Stimulated activated CD8-positive, alpha-beta memory T cell treated with anti-CD3 and anti-CD28 coated beads, Interleukin-15, amount 100 ng/mL, for 1 hour (primary cell): ENCODE measurements at places on chromosomes 2 and 18.
A peak's percentile ranks its signal among the peaks of the same experiment; 100 is the strongest.

DNA sequence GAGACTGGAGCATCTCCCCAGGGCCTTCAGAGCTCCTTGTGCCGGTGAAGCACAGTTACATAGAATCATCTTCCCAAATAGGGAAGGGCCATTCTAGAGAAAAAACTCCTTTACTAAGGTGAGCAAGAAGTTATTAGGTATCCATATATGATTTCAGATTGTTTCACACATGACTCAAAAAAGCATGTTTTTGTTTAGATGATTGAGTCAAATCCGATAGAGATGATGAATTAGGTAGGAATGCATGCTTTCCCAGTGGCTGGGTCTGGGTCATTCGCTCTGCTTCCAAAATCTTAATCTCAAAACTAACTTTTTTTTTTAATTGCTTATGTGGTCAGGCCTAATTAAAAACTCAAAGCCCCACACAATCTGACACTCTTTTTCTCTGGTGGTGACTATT lies 3.8 kb downstream of the NT5C1B start:
- no peak for DNase-seq

DNA sequence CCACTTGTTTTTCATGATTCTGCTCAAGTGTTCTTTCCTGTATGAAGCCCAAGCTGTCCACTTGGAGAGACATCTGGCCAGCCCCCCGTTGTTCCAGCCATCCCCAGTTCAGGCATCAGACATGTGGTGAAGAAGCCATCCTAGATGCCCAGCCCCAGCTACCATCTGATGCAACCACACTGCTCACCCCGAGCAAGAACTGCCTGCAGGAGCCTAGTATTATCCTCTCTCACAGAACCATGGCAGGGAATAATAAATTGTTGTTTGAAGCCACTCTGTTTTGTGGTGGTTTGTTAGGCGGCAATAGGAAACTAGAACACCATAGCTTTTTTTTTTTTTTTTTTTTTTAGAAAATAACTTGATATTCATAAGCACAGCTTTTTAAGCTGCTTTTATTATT lies 19.5 kb upstream of the DARS1 start:
- no peak for DNase-seq

GRCh38 chr2:60544062-60544461 lies 9.4 kb downstream of the BCL11A start:
- DNase-seq = no peak

DNA sequence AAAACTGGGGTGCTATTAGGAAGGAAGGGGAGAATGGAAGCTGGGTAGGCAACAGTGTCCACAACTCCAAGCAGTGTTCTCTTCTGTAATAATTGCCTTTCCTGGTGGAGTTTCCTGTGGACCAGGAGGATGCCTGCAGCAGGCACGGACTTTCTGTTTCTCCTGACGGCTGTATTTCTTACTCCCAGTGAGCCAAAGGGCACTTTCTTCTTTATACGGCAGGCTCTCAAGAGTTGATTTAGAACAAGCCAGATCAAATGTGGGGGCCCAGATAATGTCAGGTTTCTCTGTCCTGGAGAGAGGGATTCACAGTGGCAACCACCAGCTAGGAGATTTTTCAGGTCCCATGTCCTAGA lies 13.0 kb upstream of the PROC start:
- DNase-seq = no peak

DNA sequence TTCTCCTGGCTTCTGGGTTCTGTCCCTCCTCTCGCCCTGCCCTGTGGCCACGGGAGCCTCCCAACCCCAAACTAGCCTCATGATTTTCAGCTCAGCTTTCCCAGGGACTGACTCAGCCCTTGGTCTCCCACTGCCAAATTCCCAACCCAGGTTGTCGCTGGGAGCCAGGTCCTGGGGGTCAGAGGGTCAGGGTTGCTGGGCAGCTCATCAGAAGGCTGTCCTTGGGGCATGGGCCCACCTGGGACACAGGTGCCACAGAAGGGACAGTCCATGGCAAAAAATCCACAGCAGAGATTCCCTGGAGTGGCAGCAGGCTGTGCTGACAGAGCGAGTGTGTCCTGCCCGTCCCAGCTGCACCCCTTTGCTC lies 180.4 kb downstream of the TWIST2 start:
- no peak for DNase-seq

- DNase-seq = no peak
Measured at GRCh38 chr2:219736209-219736608, 108.8 kb downstream of the SLC4A3 start.

GRCh38 chr18:62825382-62825781 lies 110.0 kb downstream of the PHLPP1 start:
- DNase-seq = no peak

- DNase-seq = no peak
Measured at GRCh38 chr18:57430079-57431001, 4.8 kb upstream of the ONECUT2 start.

- no peak for DNase-seq
Measured at GRCh38 chr18:36153203-36153602, 23.5 kb downstream of the ELP2 start.

DNA sequence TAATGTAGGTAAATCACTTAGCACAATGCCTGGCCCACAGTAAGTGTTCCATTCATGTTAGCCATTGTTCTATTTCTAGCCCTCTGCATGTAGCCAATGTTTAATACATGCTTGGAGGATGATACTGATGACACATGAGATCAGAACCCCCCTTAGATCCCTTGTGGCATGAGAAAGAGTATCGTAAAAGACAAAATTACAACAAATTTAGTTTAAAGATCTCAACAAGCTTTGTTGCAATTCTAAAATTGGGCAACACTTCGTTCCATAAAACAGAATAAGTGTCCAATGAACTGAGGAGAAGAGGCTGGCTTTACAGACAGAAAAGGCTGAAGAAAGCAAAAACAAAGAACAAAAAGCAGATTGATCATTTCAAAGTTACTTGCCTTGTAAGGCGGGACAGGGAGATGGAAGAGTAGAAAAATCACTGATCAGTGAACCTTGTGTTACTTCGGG lies 148.7 kb upstream of the SLC1A4 start:
- DNase-seq = no peak

- no peak for DNase-seq
Measured at GRCh38 chr18:57188851-57189557, 42.1 kb downstream of the BOD1L2 start.

DNA sequence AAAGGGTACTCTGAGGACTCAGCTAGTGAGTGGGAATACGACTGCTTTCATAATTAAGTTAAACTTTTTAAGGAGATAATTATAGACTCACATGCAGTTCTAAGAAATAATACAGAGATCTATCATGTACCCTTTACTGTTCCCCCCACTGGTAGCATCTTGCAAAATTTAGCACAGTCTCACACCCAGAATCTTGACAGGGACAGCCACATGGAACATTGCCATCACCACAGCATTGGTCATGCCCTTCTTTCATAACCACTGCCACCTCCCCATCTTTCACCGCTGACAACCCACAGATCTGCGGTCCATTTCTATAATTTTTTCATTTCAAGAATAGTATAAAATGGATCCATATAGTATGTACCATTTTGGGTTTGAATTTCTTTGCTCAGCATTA lies 37.8 kb downstream of the ARHGEF4 start:
- no peak for DNase-seq

GRCh38 chr2:188196343-188197008 lies 95.2 kb upstream of the GULP1 start:
- no peak for DNase-seq

- DNase-seq = no peak
Measured at GRCh38 chr2:96236882-96237281, 28.3 kb upstream of the STARD7 start.

DNA sequence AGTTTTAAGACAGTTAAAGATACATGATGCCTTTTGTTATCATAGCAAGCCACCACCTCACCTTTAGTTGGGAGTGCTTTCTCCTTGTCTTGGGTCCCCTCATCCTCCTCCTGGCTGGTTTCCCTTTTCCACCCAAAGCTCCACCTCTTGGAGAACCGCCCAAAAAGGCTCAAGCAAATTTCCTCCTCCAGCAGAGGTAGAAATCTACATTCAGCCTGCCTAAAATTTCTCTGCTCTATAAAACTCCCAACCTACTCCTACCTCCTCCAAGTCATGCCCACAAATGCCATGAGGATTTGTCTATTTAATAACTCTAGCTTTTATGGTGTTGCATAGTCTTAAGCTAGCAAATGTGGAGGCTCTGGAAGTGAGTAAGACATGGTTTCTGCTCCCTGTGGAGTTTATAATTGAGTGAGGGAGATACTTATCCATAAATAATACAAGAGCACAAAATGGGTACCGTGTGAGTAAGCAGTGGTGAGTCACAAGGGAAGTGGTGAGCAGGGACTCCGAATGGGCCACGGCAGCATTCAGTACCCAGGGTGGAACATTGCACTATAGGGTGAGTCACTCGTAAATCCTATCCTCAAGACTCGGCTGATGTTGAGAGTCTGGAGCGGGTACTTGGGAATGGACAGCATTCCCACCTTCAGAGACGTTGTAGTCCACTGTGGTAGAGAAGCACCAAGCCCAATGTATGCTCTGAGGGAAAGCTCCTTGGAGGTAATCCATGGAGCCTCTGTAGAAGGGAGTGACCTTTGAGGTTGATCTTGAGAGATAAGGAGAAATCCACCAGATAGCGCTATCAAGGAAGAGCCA lies 146.3 kb downstream of the RTN4 start:
- DNase-seq = peak; percentile 36

DNA sequence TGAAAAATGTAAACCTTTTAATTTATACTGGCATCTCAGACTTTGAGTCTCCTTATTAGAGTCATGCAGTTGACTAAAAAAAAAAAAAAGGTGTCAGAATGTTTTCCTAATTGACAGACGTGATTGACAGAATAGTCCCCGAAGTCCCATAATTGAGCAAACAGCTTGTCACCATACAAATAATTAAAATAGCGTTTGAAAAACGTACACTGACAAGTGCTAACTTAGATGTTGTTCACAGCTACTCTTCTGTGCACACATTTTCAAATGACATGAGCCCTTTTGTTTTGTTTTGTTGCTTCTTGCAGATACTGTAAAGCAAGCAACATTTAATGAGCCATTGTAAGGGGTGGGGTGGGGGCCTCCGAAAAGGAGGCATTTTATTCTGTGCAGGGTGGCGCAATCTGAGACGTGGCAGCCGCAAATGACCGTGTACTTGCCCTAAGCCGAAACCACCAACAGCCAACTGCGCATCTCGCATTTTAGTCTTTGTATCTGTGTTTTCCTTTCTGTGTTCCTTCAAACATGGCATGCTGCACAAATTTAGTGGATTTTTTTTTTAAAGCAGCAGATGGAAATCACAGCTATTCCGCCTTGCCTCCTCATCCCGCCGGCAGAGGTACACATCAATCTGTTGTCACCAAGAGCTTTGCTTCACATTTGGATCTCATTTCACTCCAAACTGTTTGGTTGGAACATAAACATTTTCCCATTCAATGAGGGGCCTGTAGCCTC lies 52.4 kb downstream of the LPIN1 start:
- DNase-seq = no peak

GRCh38 chr2:180842461-180842860 lies 137.9 kb upstream of the UBE2E3 start:
- no peak for DNase-seq

DNA sequence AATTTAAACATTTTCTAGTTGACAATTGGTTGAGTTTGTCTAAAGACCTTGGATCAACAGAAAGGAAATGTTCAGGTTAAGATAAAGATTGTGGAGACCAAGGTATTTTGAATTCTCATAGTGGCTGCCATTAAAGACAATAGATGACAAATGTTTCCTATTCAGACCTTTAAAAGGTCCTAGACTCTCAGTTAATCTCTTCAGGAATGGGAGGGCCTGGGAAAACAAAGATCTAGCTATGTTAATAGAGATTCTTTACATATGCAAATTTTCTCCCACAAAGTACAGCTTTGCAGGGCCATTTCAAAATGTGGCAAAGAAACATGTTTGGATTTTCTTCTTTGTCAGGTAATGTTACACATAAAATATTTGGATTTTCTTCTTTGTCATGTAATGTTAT lies 403.9 kb downstream of the SPAG16 start:
- no peak for DNase-seq

DNA sequence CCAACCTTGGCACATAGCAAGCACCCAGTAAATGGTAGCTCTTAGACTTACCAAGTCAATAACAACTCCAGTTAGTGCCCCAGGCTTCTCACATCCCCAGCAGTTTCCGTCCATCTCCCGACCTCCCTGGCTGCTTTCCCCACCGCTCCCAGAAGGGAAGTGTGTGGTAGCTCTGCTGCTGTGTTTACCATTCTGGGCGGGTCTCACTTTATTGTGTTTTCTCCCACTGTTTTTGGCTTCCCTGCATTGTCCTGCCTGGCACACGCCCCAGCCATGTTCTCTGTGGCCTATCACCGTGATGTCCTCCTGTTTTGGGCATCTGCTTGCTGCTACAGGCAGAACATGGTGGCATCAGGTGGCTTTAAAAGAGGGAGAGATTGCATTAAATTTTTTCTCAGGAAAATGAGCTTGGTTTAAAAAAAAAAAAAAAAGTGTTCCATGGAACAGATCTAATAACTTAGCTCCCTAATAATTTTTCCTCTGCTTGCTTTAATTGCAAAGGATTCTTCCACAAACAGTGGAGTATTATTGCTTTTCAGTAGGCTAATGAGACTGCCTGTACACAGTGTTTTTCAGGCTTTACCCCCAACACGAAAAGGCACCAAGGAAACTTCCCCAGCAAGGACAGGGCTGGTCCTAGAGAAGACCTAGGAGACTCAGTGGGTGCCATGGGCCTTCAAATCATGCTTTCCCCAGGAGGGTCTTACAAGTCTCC lies 8.0 kb upstream of the COX7A2L start:
- no peak for DNase-seq

DNA sequence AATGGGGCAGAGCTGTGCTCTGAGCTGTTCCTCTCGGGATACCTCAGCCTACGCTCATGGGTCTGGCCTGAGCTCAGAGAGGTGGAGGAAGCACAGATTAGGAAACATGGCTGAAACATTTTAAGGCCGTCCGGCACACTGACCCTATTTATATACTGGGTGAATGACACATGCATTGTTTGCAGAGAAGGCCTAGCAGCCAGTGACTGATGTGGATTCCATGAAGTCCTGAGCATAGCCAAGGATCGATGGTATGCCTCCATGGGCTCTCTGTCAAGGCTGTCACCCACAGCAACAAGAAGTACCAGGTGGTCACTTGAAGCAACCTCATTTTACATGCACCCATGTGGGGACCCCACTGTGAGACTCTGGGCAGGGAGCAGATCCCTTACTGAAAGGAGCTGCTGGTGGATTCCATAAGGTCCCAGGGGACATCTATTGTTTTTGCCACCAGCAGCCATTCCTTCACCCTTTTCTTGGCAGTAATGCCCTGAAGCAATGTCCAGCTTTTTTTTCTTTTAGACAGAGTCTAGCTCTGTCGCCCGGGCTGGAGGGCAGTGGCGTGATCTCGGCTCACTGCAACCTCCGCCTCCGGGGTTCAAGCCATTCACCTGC lies 8.4 kb downstream of the PTMA start:
- DNase-seq = no peak

DNA sequence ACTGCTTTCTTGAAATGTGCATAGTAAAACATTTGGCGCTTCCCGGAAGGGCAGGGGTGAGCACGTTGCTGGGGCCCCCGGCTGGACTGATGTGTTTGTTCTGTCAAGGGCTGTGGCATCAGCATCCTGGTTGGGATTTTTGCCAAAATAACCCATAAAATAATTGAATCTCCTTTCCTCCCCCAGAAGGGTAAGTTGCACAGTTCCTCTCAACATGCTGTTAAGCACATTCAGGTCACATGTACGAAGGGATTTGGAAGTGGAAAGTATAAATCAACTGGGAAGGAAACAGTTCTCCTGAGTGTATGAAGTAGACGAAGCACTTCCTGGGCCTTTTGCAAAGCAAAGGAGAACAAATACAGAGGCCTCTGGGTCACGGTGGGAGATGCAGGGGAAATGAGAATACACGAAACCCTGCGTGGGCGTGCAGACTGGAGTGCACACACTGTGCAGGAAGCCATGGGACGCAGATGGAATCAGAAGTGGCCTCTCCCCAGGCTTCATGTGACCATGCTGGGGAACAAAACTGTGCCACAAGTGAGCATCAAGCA lies 183.9 kb downstream of the LPIN1 start:
- no peak for DNase-seq

GRCh38 chr18:6781142-6781714 lies 51.7 kb downstream of the ARHGAP28 start:
- no peak for DNase-seq
